A549 (cell line): ENCODE measurements at places on chromosomes 6 and 20. TPM values are rescaled to one million over a fixed set of nuclear protein-coding genes. Genes with fewer than 3 reads are reported as not detected.

DSP gene
- 12.9 to 15.2 TPM (median 14.1 TPM) in 3 replicates for polyA plus RNA-seq

SLC32A1 gene
- polyA plus RNA-seq: not detected in 3 replicates

GGT7 gene
- polyA plus RNA-seq: 8.6 to 10.6 TPM (median 9.1 TPM) in 3 replicates

CD24 gene
- 483 to 602 TPM (median 575 TPM) in 3 replicates for polyA plus RNA-seq

RFX6 gene
- polyA plus RNA-seq: not detected in 3 replicates

XKR7 gene
- 0.01 TPM in 1 of 3 replicates, not detected in the others for polyA plus RNA-seq

BMP2 gene
- polyA plus RNA-seq: 0.09 to 0.20 TPM (median 0.19 TPM) in 3 replicates

C20orf173 gene
- polyA plus RNA-seq: not detected in 3 replicates

OPN5 gene
- not detected in 3 replicates for polyA plus RNA-seq
